Kidney (tissue), 22 donors: ENCODE measurements at places on chromosomes 11 and 22. TPM values are rescaled to one million over a fixed set of nuclear protein-coding genes. Genes with fewer than 3 reads are reported as not detected.
A peak's percentile ranks its signal among the peaks of the same experiment; 100 is the strongest.

DNA sequence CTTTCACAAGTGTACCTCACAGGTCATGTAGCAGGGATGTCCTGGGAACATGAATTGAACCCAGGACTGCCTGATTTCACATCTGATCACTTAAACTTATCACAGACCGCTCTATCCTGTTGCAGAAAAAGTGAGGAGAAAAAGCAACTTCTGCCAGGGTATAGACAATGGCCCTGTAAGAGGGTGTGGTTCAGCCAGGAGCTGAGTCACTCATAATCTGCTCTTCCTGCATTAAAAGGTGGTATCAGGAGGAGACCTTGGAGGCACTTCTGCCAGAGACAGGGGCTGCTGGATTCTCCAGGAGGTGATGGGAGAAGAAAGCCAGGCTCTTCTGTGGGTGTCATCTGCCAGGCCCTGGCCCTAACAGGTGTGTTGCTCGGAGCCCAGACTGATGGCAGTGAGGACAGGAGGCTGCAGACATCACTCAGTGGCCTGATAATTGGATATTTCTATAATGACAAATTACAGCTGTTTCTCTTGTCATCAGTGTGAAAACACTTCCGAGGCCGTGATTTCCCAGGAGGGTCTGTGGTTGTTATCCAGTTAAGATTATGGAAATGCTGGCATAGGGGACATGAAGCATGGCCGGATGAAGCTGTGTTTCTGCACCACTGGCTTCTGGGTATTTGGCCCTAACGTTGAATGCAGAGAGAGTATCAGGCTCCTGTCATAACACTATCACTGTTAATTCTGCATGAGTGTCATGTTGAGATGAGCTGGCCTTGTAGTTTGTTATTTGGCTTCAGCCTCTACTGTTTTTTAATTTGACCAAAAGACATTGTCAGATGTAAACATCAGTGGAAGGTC is 125.1 kb upstream of the ZBED5 start:
- DNase-seq: peak; percentile 44

- no peak for DNase-seq
These were observed 23.7 kb downstream of the SFI1 start for GRCh38 chr22:31520051-31520450.

Gene ASRGL1
- 62.2 TPM for total RNA-seq

Gene KCTD14
- 13.7 TPM for total RNA-seq

Gene CLCF1
- total RNA-seq: 15.8 TPM

Gene OR51B2
- not detected for total RNA-seq
